Stimulated activated CD4-positive, alpha-beta T cell treated with anti-CD3 and anti-CD28 coated beads, Interleukin-1b, Interleukin-23, amount 100 ng/mL, for 1 hour (primary cell): ENCODE measurements at places on chromosomes 5 and 9.

DNA sequence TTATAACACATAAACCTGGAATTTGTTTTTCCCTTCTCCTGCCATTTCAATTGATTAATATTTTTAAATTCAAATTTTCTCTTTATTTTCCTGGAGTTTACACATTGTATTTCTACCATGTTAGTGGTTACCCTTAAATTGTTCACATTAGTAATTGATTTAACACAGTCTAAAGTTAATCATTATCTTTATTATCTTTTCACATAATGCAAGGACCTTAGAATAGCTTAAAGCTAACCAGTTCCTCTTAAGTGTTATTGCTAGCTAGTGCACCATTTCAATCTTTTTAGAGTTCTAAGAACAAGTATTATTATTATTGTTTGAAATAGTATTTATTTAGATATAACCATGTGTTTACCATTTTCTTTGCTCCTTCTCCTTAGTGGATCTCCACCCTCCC, 251.2 kb upstream of the FBXL7 start:
- no peak for DNase-seq

DNA sequence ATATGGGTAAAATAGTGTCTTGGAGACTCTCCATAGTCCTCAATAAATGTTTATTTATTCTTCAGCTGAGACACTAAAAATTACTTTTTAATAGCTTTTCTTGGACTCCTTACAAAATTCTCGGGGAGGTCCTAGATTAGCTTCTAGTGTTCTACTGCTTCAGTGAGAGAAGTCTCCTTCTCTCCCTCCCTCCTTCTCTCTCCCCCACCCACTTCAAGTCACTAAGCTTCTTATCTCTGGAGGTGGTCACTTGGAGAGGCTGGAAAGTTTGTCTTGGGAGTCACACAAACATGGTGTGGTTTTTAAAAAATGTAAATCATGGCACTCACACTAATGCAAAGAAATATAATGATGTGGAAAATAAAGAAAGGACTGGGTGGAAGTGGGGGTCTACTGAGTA, 64.1 kb downstream of the SEMA6A start:
- DNase-seq: no peak

- DNase-seq: no peak
Measured at GRCh38 chr9:110220809-110221208, 12.8 kb upstream of the C9orf152 start.

DNA sequence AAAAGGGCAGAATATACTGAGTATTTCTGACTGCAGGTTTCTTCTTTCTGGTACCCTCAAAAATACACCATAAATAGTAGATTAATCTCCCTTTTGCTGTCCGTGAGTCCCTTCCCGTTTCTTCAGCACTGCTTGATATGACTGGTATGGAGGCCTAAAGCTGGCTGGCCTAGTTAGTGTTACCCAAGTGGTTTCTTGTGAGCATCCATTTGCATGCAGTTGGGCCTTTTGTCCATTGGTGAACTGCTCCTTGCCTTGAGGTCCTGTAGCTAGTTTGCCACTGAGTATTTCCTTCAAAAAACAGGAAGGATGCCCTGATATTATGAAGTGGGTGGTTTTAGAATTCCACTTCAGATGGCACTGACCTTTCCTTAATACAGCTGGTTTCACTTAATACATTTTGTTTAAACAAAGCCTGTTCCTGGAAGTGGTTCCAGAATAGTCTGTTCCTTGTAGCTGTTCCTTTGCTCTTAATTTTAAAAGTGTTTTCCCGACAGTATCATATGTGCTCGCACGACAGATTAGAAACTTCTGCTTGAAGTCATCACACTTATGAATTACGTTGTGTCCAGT, 40.0 kb upstream of the ABL1 start:
- no peak for DNase-seq

DNA sequence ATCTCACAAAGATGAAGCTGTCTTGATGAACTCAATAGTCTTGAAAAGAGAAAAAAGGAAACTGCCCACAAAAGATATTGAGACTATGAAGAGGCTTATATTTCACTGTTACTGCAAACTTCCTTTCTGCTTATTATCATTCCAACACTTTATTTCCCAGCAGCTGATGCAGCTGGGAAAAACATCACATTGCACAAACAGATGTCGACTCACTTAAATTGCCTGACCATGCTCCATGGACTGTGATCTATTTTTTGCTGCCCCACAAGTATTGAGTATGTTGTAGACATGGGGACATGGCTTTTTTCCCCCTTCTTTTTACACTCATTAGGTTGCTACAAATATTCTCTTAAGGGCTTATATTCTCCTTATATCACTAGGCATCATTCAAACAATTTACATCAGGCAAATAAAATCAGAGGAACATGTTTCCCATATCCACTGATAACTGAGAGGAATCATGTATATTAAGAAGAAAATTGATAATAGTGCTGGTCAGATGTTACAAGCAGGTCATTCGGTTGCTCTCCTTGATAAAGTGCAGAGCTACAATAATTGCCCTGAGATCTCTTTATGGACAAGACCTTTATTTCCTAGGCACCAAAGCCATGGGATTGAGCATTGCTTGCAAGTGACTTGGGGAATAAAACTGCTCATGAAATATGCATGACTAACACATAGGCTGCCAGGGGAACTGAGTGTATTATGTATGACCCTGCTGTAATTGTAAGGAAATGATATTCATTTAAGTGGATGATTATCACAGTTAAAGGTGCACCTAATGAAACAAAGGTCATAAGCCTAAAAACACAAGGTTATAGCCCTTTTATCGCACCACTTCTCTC, 509.9 kb downstream of the ZNF608 start:
- no peak for DNase-seq
